ENCODE measurements at places on chromosomes 3 and 15.

DNA sequence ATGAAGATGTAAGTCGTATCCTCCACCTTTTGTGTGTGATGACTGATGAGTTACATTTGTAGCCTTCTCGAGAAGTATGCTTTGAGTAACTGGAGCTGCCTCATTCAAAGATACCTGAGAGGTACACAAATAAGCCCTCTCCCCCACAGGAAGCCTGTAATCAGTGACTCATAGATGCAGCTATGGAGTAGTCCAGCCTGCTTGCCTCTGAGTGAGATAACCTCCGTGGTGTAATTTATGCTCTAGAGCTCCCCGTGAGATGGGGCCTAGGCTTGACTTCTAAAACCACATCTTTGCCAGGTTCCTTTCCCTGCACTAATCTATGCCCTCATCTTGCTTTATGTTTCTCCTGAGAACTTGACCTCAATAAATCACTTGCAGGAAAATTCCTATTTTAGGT, 291.7 kb downstream of the SUCLG2 start:
- DNase-seq = no peak

DNA sequence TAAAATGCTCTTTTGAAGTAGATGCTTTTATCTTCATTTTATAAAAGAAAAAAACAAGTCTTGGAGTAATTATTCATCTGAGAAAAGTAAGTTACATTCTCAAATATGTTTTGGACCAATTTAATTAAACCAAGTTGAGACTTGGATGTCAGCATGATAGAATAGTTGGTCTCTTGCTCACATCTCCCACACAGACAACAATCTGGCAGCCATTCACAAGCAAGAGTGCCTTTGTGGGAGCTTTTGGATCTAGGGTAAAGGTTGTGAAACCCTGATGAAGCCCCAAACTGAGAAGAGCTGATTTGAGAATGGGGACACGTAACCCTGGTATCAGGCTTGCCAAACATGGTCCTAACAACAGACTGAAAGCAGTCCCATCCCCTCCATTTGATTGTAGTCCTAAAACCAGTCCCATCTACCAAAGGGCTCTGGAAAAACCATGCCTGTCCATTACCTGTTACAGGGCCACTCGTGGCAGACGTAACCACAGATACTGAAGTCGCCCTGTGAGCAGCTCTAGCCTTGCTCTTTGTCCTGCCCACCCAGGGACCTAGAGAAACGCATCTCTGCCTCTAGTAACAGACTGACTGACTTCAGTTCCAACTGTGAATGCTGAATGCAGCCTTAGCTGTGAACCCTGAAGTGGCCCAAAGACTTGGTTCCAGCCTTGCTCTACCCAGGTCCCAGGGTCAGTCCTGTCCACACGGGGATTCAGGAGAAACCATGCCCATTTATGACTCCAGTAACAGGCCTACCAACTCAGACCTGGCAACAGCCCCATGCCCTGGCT, 145.5 kb upstream of the SYNPR start:
- no peak for DNase-seq

DNA sequence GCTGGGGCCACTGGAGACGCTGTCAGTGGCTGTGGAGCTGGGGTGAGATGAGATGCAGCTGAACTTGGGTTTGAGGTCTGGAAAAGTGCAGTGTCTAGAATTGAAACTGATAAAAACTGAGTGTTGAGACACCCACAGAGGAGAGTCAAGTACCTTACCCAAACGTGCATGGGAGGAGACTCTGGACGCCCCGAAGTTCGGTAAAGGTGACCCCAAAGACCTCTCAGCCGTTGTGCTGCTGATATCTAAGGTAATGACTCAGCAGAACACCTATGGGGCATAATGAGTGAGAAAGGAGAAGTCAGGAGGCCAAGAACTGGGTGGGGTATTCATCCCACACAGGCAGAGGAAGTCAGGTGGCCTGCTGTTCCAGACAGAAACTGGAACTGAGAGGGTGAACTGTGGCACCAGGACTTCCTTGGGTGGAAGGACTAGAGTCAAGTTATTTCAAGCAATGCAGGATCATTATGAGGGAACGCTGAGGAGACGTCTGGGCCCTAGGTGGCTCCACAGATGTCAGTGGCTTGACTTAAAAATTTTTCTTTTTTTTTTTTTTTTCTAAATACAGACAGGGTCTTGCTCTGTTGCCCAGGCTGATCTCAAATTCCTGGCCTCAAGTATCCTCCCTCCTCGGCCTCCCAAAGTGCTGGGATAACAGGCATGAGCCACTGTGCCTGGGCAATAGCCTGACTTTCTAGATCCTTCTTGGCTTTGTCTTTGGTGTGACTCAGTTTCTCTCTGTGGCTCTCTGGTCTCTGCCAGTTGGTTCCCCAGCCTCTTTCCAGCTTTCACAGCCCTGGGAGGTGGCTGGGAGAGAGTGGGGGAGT, 67.6 kb upstream of the GCNT3 start:
- DNase-seq = no peak

DNA sequence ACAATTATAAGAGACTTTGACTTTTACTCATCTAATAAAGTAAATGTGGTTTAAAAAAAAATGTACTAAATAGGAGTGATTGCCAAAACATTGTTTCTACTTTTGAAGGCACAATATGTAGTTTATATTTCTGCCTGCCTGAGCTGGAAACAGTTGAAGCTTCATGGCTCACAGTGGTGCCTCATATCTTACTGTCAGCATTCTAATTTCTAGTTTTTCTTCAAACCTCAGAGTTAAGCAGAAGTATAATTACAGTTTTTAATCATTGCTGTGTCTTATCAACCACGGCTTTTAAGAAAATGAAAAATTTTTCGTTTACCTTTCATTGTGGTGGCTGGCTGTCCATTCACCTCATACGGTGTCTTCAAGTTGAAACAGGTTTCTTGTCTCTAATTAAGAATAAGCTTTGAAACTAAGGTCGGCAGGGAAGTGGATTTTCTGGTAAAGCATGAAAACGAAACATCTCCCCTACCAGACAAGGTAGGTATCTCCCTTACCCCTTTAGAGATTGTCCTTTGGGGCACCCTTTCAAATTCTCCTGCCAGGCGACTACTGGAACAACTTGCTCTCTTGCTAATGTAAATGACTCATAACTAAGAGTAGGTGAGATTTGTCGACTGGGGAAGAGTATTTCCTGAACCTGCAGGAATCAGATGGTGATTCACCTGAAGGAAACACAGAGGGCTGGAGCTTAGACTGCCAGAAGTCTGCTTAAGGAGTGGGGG, at the start of gene GPR87:
Gene GPR87 (minus strand): TSS at position 554 of the 725 bp plus-strand sequence. CDS start 16,720 bp downstream, outside the sequence.
- DNase-seq = no peak

- DNase-seq = no peak
These were observed 32.8 kb downstream of the FBLN2 start for GRCh38 chr3:13581485-13582365.

- DNase-seq = no peak
These were observed 36.1 kb downstream of the FBXL2 start for GRCh38 chr3:33313331-33313730.

DNA sequence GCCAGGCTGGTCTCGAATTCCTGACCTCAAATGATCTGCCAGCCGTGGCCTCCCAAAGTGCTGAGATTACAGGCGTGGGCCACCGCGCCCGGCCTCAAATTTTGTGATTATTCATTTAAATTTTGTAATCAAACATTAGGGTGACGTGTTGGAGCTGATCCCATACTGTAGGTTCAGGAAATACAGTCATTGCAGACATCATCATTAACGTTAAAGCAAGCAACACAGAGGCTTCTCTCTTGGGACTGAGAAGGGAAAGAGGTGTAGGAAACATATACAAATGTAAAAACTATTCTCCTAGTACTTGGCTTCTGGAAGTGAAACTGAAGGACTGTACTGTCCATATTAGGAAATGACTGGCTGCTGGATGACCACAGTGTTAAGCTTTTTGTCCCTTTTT, 11.1 kb upstream of the ARID3B start:
- no peak for DNase-seq

- no peak for DNase-seq
These were observed 47.7 kb downstream of the UMPS start for GRCh38 chr3:124777762-124778470.

- no peak for DNase-seq
These were observed 49.0 kb upstream of the SELENOK start for GRCh38 chr3:53940623-53941022.

GRCh38 chr3:64651303-64651702, 36.5 kb downstream of the ADAMTS9 start:
- no peak for DNase-seq

DNA sequence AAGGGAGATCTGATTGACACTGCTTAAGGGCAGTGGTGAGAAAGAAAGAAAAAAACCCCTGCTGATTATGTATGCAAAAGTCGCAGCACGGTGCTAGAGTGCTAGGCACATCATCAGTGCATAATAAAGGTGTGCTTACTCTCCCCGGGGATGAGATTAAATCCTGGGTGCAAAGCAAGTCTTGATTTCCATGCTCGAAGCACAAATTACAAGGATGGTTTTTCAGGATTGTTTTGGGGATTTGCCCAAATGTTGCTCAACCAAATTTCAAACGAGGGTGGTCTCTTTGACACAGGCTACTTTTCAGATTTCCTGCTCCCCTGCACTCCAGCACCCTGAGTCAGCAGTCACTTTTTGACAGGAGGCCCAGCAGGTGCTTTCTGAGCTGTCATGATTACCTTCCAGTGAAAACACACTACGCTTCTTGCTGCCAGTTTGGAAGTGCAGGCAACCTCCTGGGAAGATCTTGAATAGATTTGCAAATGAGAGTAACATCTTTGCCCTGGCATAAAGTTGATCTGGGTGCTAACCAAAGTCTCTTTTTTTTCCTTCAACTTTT, 167.5 kb upstream of the TRIM42 start:
- DNase-seq = no peak

- DNase-seq = no peak
These were observed 17.7 kb downstream of the RBP1 start for GRCh38 chr3:139521816-139522215.

DNA sequence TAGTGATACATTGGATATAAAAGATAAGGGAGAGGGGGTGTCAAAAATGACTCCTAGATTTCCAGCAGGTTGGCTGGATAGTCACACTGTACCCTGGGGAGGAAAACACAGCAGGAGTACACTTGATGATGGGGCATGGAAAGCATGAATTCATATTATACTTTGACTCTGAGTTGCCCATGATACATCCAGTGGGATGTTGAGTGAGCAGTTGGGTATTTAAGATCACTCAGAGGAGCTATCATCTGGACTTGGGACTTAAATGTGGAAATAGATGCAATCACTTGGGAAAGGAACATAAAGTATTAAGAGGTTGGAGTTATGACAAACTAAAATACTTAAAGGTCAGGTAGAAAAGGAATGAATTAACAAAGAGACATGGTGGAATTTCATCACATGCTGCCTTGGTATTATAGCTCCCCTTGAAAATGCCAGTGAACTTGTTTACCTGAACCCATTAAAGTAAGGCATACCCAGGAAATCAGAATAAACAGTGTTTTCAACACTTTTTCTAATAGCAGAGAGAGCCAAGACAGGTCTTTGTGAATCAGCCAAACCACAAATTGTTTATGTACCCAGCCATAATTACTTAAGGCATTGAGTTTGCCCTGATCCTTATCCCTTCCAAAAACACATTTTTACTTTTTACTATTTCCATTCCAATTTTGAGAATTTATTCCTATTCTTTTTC, 49.9 kb upstream of the ABI3BP start:
- no peak for DNase-seq

GRCh38 chr3:191269289-191270085, 59.7 kb upstream of the CCDC50 start:
- no peak for DNase-seq

DNA sequence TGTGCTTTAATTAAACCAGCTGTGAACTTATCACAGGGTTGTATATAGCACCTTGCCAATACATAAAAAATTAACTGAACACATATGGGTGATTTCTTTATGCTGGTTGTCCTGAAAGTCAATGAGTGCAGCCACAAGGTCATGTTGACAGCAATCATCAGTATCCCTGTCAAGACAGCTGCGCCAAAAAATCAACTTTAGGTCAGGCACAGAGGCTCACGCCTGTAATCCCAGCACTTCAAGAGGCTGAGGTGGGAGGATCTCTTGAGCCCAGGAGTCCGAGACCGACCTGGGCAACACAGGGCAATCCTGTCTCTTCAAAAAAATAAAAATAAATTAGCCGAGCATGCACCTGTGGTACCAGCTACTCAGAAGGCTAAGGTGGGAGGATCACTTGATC, 707.3 kb downstream of the SI start:
- no peak for DNase-seq

- no peak for DNase-seq
These were observed 12.1 kb downstream of the ZDHHC19 start for GRCh38 chr3:196198771-196199753.

DNA sequence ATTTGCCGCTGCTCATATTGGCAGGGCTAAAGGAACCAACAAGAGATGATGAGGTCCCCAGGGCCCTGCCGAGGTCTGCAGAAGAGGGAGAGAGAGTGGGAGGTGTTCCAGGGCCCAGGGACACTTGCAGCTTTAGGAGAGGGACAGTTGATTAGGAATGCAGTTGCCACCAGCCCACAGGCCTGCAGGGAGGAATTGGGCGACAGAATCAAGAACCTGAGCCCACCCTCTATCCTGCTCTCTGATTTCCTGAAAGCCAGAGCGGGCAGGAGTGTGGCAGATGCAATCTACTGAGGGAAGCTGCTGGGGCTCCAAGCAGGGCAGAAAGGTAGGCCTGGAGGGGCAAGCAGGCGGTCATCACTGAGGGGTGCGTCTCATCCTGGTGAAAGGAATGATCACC, 12.1 kb upstream of the PRR23E start:
- no peak for DNase-seq

- DNase-seq = no peak
These were observed 114.8 kb downstream of the FILIP1L start for GRCh38 chr3:99999536-99999935.

DNA sequence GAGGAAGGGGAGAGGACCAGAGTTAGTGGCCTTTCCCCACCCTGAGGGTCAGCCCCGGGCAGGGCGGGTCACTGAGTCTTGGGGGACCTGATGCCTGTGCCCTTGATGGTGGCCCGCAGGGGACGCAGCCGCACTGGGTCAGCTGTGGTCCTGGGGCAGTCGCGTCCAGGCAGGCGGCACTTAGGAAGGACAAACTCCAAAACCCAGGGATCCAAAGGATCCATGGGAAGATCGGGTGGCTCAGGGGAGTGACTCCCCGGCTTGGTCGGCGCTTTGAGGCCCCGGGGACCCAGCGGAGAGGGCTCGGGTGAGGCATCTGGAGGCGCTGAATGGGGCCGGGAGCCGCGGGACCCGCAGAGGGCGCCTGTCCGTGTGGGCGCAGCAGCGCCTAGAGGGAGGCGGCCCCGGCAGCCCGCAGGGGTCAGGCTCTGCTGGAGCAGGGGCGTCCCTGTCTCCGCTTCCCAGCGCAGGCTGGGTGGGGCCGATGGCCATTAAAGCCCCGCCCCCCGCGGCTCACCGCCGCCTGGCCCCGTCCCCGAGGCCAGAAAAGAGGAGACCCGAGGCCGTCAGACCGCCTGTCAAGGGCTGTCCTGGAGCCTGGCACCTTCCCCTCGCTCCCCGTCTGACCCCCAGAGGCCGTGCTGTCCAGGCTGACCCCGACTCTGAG, 17.5 kb downstream of the CIDEC start:
- no peak for DNase-seq

DNA sequence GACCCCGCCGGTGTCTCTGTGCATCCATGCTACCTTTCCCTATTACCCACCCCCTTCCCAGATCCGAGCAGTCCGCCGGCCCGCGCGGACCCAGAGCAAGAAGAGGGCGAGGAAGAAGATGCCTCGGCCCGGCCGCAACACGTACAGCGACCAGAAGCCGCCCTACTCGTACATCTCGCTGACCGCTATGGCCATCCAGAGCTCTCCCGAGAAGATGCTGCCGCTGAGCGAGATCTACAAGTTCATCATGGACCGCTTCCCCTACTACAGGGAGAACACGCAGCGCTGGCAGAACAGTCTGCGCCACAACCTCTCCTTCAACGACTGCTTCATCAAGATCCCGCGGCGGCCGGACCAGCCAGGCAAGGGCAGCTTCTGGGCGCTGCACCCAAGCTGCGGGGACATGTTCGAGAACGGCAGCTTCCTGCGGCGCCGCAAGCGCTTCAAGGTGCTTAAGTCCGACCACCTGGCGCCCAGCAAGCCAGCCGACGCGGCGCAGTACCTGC, 788 bp downstream of the FOXB1 start:
- no peak for DNase-seq
